ENCODE measurements at places on chromosomes 2 and 18.
A peak's percentile ranks its signal among the peaks of the same experiment; 100 is the strongest.

DNA sequence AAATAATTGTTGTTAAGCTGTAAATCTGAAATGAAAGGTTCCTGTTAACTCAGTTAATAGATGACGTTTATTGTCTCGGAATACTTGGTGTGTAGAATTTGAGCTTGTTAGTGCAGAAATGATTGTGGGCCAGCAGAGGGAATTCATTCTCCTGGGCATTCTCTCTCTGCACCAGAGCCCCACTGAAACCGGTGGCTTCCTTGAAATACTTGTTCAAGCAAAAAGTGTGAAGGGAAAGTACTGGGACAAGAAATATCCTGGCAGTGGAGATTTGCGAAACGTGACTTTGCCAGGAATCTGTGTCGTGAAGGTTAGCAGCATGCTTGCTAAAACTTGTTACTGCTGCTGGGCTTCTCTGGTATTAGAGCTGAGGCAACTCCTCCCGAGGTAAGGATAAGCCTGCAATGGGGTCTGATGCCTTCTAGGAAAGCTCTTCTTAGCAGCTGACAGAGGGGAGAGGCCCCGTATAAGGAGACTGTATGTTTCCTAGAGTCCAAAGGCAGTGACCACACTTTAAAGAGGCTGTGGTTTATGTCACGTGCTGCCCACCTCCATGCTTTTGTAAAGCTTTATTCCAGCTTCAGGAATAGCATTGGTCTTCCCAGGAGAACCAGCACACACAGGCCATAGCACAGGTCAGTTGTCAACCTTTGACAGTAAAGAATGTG lies 2.0 kb downstream of the ITGA6 start:
- DNase-seq = peak; percentile 55

DNA sequence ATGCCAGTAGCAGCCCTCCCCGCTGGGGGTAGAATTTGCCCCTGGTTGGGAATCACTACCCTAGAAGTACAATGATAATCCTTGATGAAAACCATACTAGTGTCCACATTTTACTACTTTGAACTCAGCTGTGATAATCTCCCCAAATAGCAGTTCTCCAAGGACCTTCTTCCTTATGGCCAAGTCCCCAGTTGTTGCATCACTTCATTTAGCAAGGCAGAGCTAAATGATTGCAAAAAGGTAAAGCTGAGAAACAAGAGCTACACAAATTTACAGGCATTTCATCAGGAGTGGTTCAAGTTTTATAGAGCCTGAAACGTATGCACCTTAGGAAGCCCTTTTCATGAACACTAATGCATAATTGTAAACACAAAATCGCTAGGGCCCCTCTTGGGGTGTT lies 44.9 kb upstream of the REL start:
- no peak for DNase-seq

DNA sequence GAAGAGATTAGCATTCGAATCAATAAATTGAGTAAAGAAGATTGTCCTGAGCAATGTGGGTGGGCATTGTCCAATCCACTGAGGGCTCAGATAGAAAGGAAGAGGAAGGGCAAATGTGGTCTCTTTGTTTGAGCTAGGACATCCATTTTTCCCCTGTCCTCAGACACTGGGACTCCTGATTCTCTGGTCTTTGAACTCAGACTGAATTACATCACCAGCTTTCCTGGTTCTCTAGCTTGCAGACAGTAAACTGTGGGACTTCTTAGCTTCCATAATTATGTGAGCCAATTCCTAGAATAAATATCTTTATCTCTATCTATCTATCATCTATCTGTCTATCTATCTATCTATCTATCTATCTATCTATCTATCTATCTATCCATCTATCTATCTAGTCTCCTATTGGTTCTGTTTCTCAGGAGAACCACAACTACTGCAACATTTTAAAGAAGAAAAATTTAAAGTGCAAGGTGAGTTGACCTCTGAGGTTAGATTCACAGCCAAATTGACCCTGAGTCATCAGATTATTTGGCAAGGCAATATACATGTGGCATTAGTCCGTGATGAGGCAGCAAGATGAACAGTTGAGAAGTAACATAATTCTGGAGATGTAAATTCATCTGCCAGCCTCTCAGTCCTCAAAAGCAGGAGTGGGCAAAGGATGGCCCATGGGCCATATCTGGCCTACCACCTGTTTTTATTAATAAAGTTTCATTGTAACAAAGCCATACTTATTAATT lies 191.4 kb downstream of the PDE11A start:
- no peak for DNase-seq

- no peak for DNase-seq
Measured at GRCh38 chr2:239184179-239184578, 216.6 kb downstream of the HDAC4 start.

- DNase-seq = no peak
Measured at GRCh38 chr2:234099266-234099665, 48.8 kb downstream of the SPP2 start.

DNA sequence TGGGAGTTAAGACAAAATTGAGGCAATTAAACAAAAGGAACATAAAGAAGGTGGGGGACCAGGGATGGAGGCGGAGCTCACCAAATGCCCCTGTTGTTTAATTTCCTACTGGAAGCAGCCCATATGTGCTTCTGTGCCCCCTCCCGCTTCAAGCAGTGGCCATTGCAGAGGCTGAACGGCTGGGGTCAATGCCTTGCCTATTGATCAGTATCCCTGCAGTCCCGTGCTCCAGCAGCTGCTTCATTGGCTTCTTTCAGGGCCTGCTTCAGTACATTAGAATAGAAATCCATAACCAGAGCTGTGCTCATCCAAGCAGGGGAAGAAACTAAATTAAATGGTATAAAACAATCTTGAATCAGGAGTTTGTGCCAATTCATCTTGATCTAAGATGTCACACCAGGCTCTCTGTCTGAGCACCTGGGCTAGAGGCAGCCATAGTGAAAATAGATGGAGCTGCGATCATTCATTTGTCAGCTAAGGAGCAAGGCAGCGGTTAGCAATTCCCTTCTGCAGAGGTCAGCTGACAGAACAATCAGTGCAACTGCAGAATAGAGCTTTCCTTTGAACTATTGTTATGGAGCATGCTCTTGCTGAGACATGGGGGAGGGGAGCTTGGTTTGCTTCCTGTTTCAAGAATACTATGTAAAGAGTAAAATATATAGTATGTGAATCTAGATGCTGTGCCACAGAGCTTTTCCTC lies 222.4 kb downstream of the WDR7 start:
- no peak for DNase-seq

DNA sequence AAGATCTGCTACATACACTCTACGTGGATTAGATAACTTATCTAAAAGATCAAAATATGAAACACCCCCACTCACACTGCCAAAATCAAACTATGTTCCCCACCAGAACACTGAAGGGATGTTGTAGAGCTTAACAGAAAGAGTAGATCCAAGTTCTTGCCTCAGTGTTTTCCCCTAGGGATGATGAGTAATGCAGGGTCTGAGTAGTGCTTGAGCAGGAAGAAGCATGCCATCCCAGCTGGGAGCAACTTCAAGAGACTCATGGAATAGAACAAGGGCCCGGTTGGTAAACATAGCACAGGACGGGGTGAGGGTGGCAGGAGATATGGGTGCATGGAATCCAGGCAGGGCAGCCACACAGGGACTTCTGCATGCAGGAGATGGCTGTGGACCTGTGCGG lies 74.3 kb downstream of the SNTG2 start:
- no peak for DNase-seq

- no peak for DNase-seq
Measured at GRCh38 chr2:52345082-52345481, 1313.2 kb upstream of the NRXN1 start.

DNA sequence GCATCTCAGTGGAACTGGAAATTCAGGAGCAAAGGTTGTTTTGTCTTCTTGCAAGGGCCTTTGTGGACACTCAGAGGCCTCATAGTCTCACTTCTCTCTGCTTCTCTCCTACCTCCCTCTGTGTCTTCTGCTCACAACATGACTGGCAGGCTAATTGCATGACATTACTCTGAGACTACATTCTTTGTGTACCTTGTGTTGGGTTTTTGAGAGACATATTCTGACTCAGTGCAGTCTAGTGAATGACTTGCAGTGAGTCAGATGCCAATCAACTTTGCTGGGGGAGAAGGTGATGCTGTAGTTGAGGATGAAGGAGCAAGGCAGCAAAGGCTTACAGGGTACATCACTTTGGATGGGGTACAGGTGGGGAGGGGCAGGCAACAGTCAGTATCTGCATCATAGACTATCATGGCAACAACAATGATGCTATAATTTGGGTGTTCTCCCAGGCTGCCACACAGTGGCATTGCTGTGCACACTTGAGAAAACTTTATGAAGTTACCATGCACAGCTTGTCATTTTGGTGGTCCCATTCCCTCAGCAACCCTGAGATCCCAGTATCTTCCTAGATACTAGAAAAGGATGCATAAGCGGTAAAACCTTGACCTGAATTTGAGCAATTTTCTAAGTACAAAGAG lies 69.3 kb upstream of the SLC16A14 start:
- DNase-seq = no peak

DNA sequence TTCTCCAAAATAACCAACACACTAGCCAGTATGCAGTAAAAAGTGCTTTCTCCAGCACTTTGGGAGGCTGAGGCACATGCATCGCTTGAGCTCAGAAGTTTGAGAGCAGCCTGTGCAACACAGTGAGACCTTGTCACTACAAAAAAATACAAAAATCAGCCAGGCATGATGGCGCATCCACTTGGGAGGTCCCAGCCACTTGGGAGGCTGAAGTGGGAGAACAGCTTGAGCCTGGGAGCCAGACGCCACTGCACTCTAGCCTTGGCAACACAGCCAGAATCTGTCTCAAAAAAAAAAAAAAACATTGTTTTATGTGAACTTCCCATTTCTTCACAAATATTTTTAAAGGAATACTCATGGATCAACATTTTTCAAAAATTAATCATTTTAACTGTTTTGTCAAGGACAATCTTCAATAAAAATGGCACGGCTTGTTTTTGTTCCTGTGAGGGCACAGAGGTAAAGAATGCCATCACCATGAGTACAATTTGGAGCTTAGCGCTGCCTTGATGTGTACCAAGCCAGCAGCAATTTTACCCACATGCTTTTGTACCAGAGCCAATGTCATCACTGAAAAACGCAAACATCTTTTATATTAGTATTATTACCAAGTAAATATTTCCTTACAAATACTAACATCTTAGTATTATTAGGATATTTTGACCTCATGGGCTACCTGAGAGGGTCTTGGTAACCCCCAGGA lies 26.7 kb downstream of the RAB1A start:
- peak; percentile 60 for DNase-seq

GRCh38 chr2:71563872-71564271 lies 110.5 kb downstream of the DYSF start:
- no peak for DNase-seq

GRCh38 chr2:240962300-240963064 lies 35.9 kb upstream of the SNED1 start:
- DNase-seq = no peak

- no peak for DNase-seq
Measured at GRCh38 chr2:169895294-169895985, 68.2 kb downstream of the UBR3 start.

- no peak for DNase-seq
Measured at GRCh38 chr2:112706170-112706664, 14.6 kb upstream of the NT5DC4 start.

DNA sequence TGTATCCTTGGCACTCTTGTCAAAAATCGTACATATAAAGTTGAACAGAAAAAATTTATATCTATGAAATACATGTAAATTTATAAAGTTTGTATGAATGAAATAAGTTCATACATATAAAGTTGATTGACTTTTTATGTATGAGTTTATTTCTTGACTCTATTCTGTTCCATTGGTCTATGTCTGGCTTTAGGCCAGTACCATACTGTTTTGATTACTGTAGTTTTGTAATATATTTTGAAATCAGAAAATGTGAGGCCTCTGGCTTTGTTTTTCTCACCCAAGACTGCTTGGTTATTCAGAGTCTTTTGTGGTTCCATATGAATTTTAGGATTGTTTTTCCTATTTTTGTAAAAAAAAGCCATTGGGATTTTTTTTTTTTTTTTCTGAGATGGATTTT lies 41.8 kb upstream of the SP9 start:
- no peak for DNase-seq

- DNase-seq = no peak
Measured at GRCh38 chr2:24076849-24077534, 866 bp upstream of the SF3B6 start.

DNA sequence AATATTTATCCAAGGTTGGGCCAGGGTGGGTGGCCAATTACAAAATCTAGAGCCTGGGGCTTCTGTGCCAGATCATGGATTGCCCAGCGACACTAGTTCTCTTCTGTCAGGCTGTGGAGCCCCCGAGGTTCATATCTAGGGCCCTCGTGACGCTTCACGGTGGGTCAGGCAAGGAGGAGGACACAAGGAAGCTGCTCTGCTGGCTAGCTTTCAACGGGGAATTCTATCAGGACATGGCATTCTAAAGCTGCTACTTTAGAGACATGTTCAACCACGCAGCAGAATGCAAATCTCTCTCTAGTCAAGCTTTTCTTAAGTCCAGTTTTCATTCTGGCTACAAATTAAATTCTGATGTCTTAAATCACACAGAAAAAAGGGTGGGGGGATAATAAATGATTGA lies 180.2 kb downstream of the THADA start:
- DNase-seq = peak; percentile 56

DNA sequence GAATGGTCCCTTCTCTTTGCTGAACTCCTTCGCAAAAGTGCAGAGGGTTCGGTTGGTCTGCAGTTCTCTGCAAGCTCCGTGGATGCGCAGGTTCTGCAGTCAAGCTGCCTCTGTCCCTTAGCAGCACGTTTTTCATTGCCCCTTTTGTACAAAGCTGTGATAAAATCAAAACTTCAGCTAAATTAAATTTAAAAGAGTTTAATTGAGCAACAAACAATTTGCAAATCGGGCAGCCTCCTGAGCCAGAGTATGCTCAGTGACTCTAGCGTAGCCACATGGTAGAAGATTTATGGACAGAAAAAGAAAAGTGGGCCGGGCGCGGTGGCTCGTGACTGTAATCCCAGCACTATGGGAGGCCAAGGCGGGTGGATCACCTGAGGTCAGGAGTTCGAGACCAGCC lies 18.8 kb downstream of the TSN start:
- no peak for DNase-seq

GRCh38 chr2:241112592-241112991 lies 10.5 kb upstream of the MTERF4 start:
- DNase-seq = no peak

- no peak for DNase-seq
Measured at GRCh38 chr2:44936715-44937687, 4.5 kb upstream of the SIX3 start.

- DNase-seq = no peak
Measured at GRCh38 chr18:58844871-58845270, 19.8 kb upstream of the ZNF532 start.

DNA sequence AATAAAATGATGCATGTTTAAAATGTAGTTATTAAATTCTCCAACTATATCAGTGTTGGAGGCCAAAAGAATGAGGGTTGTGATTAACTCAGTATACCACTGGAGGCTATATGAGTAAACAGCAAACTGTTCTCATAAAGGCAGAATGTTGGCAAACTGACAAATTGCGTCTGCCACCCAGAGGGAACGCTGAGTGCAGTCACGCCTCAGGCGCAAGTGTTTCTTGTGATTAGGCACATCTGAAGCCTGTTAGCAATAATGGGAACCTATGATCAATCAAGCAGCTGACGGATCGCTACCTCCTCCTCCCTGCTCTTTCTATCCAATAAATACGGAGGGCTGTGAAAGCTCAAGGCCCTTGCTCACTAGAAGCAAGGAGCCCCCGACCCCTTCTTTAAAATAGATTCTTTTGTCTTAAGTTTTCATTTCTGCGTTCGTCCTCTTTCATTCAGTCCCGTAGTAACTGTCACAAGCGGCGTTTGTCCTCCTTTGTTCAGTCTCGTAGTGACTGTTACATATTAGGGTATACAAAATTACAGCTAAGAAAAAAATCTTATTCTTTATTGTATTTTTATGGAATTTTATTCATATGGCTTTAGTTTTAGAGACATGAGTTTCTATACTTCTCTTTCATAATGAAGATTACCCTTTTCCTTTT lies 16.3 kb upstream of the RMND5A start:
- DNase-seq = peak; percentile 73

- no peak for DNase-seq
Measured at GRCh38 chr2:215940645-215941184, 72.6 kb downstream of the MREG start.
